AG10803 (cell line): ENCODE measurements at places on chromosomes 16 and 17.

GRCh38 chr17:50925296-50925891 lies 59.2 kb upstream of the TOB1 start:
- DNase-seq = no peak

DNA sequence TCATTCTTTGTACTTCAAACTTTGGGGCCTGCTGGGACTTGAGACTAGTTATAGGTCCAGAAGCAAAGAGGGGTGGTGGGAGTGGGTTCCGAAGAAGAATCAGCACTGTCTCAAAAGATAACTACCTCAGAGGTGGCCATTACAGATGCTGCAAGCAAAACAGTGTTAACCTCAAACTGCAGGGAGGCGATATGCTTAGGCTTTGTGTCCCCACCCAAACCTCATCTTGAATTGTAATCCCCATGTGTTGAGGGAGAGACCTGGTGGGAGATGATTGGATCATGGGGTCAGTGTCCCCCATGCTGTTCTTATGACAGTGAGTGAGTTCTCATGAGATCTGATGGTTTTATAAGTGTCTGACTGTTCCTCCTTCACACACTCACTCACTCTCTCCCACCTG lies 545.3 kb downstream of the XYLT1 start:
- no peak for DNase-seq

DNA sequence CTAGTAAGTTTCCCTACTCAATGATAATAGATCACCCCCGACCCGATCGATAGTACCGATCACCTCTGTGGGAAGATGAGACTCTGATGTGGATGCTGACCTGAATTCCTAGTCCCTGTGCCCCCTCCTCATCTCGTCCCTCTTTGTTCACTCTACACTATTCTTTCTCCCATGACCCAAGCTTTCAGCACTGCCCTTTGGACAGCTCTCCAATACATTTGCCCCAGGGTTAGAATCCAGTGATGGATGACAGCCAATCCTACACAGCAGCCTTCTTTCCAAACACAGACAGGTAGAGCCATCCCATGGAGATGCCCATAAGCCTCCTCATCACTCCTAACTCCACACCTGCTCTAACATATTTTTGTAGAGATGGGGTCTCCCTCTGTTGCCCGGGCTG lies 141.1 kb downstream of the GSG1L start:
- DNase-seq = no peak

GRCh38 chr17:81349397-81350319 lies 45.6 kb upstream of the BAHCC1 start:
- DNase-seq = no peak
